Left lung (tissue), 14 donors: ENCODE measurements at places on chromosomes 1 and 21. TPM values are rescaled to one million over a fixed set of nuclear protein-coding genes. Genes with fewer than 3 reads are reported as not detected.

The HUNK gene
- 6.1 TPM for total RNA-seq

The CNST gene
- total RNA-seq = 24.0 TPM

DNA sequence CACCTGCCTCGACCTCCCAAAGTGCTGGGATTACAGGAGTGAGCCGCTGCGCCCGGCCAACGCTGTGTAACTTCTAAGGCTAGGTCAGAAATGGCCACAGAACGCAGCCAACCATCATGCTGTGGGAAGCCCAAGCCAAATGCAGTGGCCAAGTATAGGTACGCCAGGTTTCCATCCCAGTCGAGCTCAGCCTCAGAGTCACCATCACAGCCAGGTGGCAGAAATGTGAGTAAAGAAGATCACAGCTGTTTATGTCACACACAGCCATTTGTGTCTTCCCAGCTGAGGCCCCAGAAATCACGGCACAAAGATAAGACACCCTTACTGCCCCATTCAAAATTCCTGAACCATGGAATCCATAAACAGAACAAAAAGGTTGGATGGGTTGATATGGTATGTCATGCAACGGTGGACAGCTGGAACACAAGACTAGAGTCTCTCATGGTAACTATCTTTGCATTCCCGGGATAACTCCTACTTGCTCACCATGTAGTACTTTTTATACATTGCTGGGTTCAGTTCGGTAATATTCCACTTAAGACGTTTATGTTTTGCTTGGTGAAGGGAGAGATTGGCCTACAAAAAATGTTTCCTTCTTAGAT, 84.3 kb downstream of the SLC45A1 start:
- DNase-seq = no peak

DNA sequence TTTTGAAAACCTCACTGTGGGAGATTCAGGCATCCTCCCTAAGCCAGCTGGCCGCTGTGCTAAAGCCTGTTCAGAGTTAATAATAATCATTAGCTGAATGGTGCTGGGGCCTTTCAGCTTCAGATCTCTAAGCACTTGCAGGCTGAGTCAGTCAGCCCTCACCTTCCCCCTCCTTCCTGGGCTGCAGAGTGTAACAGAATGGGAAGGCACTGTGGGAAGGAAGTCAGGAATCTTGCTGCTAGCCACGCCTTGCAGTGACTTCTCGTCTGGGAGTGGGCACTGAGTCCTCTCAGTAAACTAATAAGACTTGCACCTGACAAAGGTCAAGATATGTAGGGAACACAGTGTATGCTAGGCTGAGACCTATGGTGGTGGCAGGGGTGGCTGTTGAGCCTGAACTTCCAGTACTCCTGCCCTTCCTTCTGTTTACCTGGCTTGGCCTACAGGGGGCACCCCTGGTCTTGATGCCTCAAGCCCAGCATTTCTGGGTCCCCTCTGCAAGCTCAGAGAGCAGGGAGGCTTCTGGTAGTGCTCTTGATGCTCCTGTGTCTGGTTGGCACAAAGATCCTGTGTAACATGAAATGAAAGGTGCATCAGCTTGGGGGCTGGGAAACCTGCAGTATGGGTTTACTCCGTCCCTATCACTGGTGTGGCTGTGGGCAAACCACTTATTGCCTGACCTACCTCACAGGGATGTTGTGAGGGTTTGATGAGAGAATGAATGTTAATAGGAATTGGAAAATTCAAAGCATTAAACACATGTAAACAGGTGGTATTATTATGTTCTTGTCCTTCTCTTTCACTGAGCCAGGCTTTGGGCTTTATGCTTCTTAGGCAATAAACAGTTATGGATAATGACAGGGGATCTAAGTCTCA, 6.0 kb downstream of the CYB561D1 start:
- DNase-seq = no peak

- DNase-seq = no peak
Observed at GRCh38 chr1:152757747-152758146, at the start of gene KPRP. TSS of gene KPRP (plus strand) at chr1:152758025. CDS start at chr1:152759589, 1,564 bp downstream.

DNA sequence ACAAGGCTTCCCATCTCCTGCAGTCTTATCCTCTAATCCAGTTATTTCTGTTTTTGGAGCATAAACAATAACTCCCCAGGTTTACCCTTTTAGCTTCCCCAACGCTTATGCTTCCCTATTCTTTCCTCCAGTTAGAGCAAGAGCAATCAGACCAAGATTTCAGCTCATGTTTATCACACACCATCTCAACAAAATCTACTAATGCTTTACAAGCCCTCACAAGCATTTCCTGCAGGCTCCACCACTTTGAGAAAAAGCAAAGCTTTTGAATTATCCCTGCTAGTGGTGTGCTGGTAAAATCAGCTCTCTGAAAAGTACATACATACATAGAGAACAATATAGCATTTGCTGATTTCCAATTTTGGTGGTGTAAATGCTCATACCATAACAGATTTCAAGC, 92.9 kb downstream of the EDEM3 start:
- no peak for DNase-seq

- DNase-seq = no peak
Observed at GRCh38 chr1:60090655-60091054, 17.1 kb upstream of the C1orf87 start.

DNA sequence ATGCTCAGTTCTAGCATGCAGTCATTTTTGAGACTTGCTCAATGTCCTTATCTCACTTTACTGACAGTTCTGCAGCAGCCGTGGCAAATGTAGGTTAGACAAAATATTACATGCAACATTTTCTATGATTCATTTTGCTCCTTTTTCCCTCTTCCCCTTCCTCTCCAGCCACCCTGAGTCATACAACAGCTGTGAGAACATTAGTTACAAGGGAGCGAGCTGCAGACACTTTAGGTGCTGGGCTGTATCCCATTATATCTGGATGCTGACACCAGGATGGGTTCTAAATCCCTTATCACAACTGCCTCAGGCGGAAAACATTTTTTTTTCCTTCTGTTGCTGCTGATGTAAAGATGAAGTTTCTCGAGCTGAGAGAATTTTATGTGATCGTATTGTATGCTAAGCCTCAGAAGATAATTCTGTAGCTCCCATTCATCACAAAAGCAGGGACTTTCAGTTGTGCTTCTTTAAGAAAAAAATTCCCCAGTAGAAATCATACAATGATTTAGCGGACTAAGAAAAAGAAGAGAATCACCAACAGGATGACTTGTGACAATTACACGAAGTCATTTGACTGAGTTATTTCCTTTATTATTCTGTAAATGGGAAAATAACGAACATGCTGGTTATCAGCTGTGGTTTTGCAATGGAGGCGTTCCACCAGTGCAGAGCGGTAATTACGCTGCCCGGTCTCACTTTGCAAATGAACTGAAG, 345.0 kb downstream of the DISC1 start:
- DNase-seq = no peak
